ENCODE measurements at places on chromosomes 16 and 17. TPM values are rescaled to one million over a fixed set of nuclear protein-coding genes. Genes with fewer than 3 reads are reported as not detected.

HOXB7 gene
- total RNA-seq = 6.9 TPM

CCL7 gene
- total RNA-seq = 0.38 TPM

CCDC40 gene
- total RNA-seq = 3.2 TPM

DNAAF8 gene
- 0.25 TPM for total RNA-seq

LMF1 gene
- 5.0 TPM for total RNA-seq

C17orf107 gene
- 1.1 TPM for total RNA-seq

KRTAP3-1 gene
- total RNA-seq = not detected

CLEC19A gene
- total RNA-seq = not detected

CHST6 gene
- total RNA-seq = 0.16 TPM

PIK3R5 gene
- not detected for total RNA-seq

MYH3 gene
- total RNA-seq = 0.88 TPM

CFAP52 gene
- total RNA-seq = not detected

All from bladder microvascular endothelial cell (primary cell).